NCI-H1105 treated with DMSO at 0.1 percent for 48 hours (cell line): ENCODE measurements at places on chromosomes 2 and 18.

GRCh38 chr2:237278568-237278967, 135.4 kb downstream of the COL6A3 start:
- no peak for DNase-seq

- DNase-seq, result no peak
Observed at GRCh38 chr2:144405982-144406788, 113.7 kb downstream of the ZEB2 start.

- no peak for DNase-seq
Observed at GRCh38 chr2:151097895-151098294, 163.8 kb downstream of the RBM43 start.

DNA sequence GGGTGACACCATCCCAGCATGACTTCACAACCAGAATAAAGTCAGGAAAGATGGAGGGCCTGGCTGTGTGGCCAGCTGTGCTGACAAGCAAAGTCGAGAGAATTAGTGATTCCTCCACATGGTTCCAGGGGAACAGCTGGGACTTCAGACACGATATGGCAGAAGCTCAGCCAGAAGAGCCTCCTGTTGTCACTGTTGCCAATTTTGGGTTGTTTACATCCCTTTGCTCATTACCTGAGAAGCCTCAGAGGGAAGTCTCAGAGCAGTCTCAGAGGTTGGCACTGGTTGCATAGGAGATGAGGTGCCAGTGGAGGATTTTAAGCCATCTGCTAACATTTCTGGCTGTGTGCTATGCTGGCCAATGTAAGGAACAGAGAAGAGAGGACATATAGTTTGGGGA, 16.0 kb downstream of the LINC00305 start:
- DNase-seq, result no peak
